Stimulated activated CD8-positive, alpha-beta memory T cell treated with anti-CD3 and anti-CD28 coated beads, Interleukin-15, amount 100 ng/mL, for 4 hours (primary cell): ENCODE measurements at places on chromosomes 5 and 9.

GRCh38 chr5:179371681-179372680 is 26.7 kb upstream of the ADAMTS2 start:
- DNase-seq: no peak

- no peak for DNase-seq
Measured at GRCh38 chr9:111158363-111158762, 120.1 kb upstream of the LPAR1 start.

GRCh38 chr5:120852222-120852860 is 388.2 kb downstream of the PRR16 start:
- DNase-seq: no peak

DNA sequence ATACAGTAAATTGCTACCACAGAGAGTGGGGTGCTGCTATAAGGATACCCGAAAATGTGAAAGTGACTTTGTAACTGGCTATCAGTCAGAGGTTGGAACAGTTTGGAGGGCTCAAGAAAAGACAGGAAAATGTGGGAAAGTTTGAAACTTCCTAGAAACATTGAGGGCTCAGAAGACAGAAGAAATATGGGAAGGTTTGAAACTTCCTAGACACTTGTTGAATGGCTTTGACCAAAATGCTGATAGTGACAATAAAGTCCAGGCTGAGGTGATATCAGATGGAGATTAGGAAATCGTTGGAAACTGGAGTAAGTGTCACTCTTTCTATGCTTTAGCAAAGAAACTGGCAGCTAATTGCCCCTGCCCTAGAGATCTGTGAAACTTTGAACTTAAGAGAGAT is 1158.6 kb upstream of the CDH6 start:
- no peak for DNase-seq

GRCh38 chr5:94244921-94245320 is 373.5 kb downstream of the KIAA0825 start:
- DNase-seq: no peak

DNA sequence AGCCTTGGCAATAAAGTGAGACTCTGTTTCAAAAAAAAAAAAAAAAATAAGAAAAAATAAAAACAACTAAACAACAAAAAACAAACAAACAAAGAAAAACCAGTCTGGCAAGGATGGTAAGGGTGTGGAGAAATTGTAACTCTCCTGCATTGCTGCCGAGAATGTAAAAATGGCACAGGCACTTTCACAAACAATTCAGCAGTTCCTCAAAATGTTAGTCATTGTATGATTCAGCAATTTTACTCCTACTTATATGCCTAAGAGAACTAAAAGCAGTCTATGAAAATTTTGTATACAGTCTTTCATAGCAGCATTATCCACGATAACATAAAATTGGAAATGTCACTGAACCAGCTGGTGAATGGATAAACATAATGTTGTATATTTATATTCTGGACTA is 280.4 kb downstream of the CDH9 start:
- DNase-seq: no peak
